PC-3 (cell line): ENCODE measurements at places on chromosomes 5 and 9. TPM values are rescaled to one million over a fixed set of nuclear protein-coding genes. Genes with fewer than 3 reads are reported as not detected.
A peak's percentile ranks its signal among the peaks of the same experiment; 100 is the strongest.

DNA sequence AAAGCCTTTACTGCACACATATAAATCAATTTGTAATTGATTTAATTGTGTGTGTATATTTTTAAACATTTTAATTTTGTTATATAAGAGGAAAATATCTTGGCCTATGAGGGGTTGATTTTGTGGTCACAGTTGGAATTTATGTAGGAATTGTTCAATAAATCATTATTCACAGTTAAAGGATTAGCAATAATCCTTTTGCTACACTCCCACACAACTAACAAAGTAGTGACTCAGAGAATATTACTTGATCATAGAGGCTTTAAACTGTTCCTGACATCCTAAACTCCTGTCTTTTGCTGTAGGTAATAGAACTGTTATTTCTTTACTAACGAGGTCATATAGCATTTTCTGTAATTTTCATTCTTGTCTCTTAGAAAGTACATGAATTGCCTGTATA, 95.5 kb downstream of the ZCCHC7 start:
- DNase-seq = peak; percentile 19

Gene PCDHGA12
- total RNA-seq = 0.11 and 0.52 TPM in 2 replicates

GRCh38 chr5:155066886-155067595, 53.5 kb downstream of the KIF4B start:
- no peak for DNase-seq

GRCh38 chr5:143025971-143026370, 255.8 kb downstream of the ARHGAP26 start:
- DNase-seq = peak; percentile 31

DNA sequence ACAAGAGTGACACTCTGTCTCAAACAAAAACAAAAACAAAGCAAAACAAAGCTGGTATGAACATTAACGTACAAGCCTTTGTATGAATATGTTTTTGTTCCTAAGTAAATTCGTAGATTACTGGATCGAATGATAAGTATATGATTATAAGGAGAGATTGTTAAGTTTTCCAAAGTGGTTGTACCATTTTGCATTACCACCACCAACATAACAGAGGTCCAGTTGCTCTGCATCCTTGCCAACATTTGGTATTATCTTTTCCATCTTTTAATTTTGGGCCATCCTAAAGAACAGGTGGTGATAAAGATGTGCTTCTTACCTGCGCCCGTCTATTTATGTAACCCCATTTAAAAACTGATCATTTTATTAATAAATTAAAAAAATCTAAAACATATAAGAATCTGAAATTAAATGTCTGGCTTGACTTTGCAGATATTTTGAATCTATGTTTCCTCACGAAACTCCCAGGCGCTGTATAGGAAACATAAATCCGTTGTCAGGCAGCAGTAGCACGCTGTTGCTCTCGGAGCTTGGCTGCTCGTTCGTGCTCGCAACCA, 593 bp upstream of the NAA35 start:
- no peak for DNase-seq

DNA sequence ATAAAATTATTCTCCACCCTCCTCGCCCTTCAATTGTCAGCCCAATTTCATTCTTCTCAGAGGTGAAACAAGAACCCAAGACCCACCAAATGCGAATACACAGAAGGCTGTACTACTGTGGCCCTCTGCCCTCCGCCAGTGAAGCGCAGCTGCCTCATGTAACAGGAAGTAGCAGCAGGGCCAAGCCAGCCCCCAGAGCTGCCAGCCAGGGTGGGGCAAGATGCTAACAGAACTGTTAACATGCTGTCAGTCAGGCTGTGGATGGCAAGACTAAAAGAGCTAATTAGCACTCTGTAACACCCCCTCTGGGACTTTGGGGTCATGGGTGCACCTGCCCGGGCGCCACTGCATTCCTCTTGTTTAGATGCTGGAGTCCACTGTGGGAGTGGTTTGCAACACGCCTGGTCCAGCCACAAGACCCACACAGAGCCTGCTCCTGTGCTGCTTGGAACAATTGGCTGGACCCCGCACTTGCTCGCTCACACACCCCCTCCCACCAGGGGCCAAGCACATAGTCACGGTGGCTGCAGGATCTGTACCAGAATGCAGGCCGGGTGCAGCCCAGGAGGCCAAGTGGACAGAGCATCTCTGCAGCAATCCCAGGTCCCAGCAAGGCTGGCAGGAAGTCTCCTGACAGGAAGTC, 14.5 kb upstream of the HEXB start:
- no peak for DNase-seq

Gene DAB2IP
- total RNA-seq = 15.2 and 17.6 TPM in 2 replicates

DNA sequence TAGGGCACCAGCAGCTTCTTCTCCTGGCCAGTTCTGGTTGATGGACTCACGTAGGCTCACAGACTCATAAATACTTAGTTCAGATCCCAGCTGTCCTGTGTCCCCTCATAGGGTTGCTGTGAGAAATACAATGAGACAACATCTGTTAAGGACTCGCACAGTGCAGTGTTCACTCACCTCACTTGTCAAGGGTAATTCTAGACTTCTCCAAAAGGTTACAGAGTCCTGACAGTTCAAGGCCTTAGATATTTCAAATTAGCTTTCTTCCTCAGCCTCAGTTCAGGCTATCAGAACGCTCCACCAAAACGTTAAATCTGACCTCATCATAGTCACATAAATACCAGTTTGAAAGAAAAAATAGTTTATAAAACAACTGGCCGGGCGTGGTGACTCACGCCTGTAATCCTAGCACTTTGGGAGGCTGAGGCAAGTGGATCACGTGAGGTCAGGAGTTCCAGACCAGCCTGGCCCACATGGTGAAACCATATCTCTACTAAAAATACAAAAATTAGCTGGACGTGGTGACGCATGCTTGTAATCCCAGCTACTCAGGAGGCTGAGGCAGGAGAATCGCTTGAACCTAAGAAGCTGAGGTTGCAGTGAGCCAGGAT, 106.3 kb downstream of the UGCG start:
- DNase-seq = no peak

DNA sequence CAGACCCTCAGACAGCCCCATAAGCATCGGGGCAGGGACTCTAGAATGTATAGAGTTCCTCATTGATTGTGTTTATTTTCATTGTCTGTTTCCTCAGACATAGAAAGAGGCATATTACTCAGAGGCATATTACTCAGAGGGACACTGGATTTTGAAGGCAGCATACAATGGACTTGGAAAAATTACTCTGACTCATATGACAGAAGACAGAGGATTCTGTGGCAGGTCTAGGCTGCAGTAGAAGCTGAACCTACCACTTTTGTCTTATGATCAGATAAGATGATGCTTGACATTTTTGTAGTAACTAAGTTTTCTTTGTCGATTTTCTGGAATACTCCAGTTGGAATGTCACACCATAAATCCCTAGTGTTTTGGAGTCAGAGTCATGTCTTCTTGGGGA, 105.2 kb downstream of the ST8SIA4 start:
- peak; percentile 82 for DNase-seq

GRCh38 chr5:146766013-146766412, 112.5 kb downstream of the PPP2R2B start:
- DNase-seq = no peak

Gene TAF11L4
- total RNA-seq = not detected in 2 replicates

Gene ORM2
- not detected in 2 replicates for total RNA-seq
